GM23338 (cell line): ENCODE measurements at places on chromosomes 7 and 10.

- peak; percentile 25 for DNase-seq
Measured at GRCh38 chr10:24920907-24921881, 31.2 kb downstream of the PRTFDC1 start.

DNA sequence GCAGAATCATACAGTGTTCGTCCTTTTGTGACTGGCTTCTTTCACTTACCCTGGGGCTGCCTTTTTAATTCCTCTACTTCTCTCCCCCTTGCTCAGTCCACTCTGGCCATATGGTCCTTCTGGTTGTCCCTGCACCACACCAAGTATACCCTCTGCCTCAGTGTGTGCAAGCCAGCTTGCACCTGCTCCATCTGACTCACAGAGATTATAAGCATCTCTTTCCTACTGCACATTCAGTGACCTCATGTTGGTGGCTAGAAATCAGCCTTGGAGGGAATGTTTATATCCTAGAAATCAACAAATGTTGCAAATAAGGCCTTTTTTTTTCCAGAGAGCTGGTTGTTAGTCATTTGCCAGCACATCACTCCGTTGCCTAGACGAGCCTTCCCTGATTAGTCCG lies 67.5 kb upstream of the C10orf90 start:
- no peak for DNase-seq

- DNase-seq = peak; percentile 11
Measured at GRCh38 chr7:132218876-132219275, 357.4 kb downstream of the PLXNA4 start.

DNA sequence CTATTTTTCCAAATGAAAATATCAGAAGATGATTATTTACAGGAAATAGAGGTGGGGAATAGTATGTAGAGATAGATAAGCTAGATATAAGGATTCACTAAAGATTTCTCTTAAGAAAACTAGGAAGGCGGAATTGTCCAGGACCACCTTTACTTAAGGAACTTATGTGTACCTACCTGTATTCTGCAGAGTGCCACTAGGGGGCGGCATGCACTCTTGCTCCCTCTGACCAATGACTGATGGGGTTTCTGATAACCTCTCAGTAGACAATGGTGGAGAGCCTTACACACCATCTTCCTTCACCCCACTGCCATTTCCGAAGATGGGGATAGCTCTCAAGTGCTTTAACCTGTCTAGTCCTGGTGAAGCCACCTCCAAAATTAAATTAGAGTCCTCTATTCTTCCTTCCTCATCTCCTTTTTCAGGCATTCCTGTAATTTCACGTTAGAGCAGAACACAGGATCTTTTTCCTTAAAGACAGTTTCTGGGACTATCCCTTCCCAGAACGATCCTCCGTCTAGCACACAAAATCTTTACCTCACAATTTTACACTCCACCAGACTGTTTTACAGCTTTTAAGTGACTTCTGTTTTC lies 453.1 kb downstream of the SORCS1 start:
- DNase-seq = peak; percentile 82
